ENCODE measurements at places on chromosomes 7 and 10. TPM values are rescaled to one million over a fixed set of nuclear protein-coding genes. Genes with fewer than 3 reads are reported as not detected.

DNA sequence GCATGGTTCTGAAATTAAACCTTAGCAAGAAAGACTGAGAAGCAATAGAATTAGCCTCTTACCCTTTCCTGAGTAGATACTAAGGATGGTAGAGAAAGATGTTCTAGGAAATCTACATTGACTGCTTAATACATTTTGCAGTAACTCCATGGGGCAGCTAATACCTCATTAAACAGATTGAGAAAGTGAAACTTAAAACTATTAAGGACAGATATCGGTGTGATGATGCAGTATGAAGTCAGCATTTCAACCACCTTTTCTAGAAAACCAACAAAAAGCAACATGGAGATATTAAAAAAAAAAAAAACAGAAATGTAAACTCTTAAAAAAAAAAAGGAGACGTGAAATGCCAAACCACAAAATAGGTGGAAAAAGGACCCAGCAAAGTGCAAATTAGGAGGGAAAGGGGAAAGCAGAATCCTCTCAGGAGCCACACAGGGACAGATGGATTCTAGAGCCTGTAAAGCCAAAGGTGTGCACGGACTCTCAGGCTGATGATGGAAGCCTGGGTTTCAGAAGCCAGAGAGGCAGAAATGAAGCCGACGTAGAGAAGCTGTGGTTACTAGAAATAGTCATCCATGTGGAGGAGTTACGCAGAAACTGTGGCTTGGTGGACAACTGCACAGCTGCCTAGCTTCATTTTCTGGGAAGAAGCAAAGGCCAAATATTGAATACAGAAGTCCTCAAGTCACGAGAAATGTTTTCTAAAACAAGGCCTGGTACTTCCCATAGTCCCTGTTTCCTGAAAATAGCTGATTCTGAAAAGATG is 38.1 kb upstream of the GPR141 start:
- DNase-seq = no peak

DNA sequence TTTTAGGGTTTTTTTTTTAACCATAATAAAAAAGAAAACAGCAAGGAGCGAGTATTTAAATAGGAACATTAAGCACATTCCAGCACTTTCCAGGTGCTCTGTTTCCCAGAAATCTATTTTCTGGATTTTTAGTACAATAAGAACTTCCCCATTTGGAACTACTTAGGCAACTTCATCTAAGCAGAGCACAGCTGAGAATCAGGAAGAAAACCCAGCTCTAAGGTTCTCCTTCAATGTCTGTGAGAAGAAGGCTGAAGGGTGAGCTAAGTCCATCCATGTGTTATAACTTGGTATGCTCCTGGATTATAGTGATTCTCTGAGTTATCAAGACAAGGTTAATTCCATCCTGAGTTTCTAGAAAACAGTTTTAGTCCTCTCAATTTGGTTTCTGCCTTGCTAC is 181.9 kb downstream of the CYP26A1 start:
- DNase-seq = no peak

DNA sequence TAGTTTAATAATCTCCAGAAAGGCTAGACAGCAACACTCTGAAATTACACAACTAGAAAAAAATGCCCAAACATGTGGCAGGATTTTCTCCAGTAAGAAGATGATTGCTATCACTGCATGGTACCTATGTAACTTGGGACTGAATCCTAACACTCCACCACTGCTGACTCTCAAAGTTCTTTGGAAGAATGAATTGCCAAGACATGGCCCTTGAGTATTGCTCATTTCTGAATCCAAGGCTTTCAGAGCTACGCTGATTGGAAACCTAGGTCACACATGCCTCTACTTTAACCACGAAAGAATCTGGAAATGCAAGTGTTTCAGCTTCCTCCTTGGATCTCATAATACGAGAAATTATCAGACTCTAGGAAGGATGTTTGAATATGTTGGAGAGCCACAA is 167.5 kb upstream of the CELF2 start:
- no peak for DNase-seq

Gene ZNF33A
- 21.6 TPM for polyA plus RNA-seq

Gene ZKSCAN5
- polyA plus RNA-seq = 8.9 TPM

Measured in muscle of back (tissue), 13 donors.